Stimulated activated CD4-positive, alpha-beta T cell treated with anti-CD3 and anti-CD28 coated beads, Interleukin-4, amount 100 ng/mL, for 48 hours (primary cell): ENCODE measurements at places on chromosomes 5 and 9.

GRCh38 chr9:90070056-90070455 lies 465.2 kb downstream of the GADD45G start:
- DNase-seq = no peak

GRCh38 chr5:57911438-57911837 lies 428.8 kb upstream of the ACTBL2 start:
- DNase-seq = no peak

GRCh38 chr9:118883411-118883810 lies 485.8 kb downstream of the BRINP1 start:
- no peak for DNase-seq

DNA sequence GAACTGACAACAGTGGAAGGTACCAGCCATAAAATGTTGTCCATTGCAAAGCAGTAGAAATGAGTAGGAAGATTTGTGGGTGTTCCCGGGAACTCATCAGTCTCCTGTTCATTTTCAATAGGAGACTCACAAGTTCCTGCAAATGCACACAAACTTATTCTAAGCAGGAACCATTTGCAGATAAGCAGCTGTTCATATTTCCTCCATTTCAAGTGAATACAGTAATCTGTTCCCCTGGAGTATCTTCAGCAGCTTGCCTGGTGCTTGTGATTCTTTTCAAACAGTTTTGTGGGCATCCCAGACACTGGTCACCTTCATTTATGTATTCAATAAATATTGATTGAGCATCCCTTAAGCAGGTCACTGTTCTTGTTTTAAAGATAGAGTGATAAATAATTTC lies 1315.5 kb upstream of the C9orf72 start:
- no peak for DNase-seq

- no peak for DNase-seq
Observed at GRCh38 chr9:116270546-116270945, 117.0 kb downstream of the PAPPA start.

DNA sequence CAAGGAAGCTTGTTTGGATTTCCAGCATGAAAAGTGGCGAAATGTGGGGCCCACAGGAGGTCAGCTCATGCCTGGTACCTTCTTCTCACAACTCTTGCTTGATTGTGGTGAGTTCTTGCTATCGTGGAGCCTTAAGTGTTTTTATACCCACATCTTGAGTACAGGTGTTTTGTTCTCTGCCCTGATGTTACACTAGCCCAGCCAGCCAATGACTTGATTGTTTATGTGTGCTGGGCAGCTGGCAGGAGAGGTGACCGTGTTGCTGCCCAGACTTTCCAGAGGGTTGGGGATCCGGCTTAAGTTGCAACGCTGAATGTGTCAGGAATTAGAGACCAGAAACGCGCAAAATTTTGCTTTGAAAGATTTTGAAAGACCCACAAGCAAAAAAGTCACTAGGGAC lies 24.0 kb upstream of the TPPP start:
- DNase-seq = no peak

- DNase-seq = no peak
Observed at GRCh38 chr9:20280330-20280729, 342.0 kb downstream of the MLLT3 start.
